ENCODE measurements at places on chromosomes 7 and 10.

DNA sequence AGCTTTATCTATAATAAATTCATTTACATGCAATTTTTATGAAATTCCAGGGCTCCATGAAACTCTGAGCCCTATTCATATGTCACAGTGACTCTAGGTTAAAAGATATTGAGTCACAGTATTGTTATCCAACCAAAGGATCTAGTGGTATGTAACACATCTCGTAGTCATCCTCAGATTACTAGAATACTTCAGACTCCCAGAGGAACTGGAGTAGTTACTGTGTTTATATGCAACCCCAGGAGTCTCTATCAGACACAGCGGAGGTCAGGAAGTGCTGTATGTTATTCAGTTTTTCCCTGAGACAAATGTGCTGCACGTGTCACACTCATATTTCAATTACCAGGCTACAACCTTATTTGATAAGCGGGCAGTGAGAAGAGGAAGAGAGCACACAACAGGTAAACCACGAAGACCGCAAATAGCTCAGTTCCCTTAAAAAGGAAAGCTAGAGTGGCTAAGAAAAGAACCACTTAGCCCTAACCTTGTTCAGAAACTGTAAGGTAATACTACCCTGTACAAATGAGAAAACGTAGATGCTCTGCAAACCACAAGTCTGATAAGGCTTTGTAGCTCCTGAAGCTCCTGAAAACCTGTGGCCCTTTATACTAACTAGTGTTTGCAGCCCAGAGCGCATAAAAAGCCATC, 114.0 kb upstream of the CNTNAP2 start:
- no peak for DNase-seq

- no peak for DNase-seq
These were observed 1.9 kb upstream of the SGMS1 start for GRCh38 chr10:50625649-50626132.

- no peak for DNase-seq
These were observed 167.3 kb downstream of the CALCR start for GRCh38 chr7:93407239-93407638.

DNA sequence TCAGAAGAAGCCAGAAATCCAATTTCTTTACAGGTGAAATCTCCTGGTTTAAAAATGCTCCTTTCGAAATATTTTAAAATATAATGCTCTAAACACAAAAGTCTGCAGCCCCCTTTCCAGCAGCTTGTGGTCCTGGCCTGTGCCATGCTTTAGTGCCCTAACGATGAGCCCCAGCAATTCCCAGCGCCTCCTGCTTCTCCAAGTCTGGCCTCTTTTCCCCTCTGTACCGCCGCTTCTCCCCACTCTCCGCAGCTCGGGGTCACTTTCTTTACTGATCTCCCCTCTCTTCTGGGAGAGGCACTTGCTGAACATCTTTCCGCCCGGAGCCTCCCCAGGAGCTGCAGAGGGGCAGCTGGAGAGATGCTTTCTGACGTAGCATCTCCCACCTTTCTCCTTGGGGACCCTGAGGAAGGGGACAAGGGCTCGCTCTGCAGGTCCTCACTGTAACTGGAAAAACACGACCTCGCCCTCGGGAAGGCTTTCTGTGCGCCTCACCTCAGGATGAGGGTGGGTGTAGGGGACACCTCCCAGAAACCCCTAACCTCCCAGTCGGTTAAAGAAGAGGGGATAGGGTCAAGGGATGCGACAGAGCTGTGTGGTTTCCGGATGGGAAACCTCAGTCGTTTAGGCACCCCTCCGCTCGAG, 565 bp upstream of the INA start:
- no peak for DNase-seq

- no peak for DNase-seq
These were observed 36.6 kb downstream of the SRPK2 start for GRCh38 chr7:105352018-105352612.

DNA sequence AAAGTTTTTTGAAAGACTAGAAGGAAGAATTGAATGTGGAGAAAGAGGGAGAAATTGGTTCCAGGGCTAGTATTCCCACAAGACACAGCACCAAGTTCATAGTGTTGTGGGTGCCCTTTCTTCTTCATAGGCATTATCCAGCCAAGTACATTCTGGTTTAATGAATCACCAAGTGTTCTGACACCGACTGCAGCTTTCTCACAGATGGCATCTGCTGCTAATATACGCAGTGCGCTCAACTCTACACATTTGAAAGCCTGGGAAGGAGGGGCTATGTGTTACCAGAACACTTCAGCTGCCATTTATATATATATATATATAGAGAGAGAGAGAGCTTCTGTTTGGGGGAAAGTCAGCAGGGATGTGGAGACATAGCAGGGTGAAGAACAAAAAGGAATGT, 1168.4 kb downstream of the GATA3 start:
- no peak for DNase-seq

DNA sequence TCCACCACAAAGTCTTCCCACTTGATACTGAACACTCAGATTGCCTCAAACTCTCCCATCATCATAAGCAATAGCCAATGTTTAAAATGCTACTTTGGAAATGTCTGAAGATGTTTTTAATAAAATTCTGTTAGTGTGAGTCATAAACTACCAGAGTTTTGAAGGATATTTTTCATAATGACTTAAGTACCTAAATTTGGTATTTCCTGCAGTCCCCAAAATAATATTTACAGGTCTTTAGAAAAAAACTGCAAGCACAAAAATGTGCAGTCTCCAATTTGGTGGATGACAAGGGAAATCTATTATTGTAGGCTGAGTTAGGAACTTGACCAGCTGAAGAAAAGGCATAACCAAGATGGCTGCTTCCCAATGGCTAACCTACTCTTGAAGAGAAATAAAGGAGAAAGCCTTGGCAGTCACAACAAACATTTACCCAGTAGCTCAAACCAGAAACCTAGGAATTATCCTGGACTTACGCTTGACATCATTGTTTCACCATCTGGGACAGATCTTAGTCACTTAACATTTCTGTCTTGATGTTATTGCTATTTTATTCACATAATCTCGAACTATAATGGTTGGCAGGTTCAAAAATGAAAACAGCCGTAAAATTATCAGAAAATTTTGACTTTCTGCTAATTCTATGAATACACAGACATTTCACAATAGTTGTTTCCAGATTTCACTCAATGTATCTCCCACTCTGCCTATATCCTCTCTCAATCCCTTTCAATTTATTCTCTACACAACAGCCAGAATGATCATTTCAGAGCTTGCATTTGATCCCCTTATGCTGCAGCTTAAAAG, 111.2 kb upstream of the STEAP1B start:
- no peak for DNase-seq

All from NCI-H1105 (cell line).